ENCODE measurements at places on chromosomes 5 and 9.

DNA sequence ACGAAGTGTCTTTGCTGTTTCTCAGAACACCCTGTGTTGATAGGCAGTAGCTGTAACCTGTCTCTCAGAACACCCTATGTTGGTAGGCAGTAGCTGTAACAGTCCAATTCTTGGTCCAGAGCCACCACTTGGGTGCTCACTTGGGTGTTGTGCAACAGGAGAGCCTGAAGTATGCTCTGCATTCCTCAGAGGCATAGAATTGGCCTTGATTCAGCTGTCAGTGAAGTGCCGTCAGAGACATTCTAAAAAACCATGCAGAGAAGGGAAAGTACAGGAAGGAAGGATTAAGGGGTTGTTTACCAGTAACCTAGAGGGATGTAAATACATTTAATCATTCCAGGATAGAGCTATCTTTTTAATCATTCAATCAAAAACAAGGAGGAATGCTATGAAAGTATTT is 231.2 kb downstream of the ARRDC3 start:
- DNase-seq: peak; percentile 96

DNA sequence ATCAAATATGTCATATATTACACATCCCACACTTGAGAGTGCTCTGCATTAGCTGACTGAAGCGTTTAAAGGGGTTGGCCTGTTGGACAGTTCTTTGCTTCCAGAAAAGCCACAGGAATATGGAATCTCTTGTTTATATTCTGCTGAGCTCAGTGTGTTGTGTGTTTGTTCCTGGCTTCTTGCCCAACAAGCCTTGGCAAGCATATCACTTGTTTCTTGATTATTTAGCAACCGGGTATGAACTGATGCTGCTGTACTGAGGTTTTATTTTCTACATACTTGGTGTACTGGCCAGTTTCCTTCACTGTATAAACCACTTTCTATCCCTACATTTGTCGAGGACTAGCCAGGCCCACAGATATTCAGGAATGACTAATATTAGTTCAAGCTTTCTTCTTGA is 378.9 kb downstream of the KCTD16 start:
- DNase-seq: peak; percentile 91

- no peak for DNase-seq
Measured at GRCh38 chr5:115337882-115338281, 41.4 kb upstream of the CCDC112 start.

GRCh38 chr9:119818726-119819435 is 449.6 kb upstream of the BRINP1 start:
- no peak for DNase-seq

DNA sequence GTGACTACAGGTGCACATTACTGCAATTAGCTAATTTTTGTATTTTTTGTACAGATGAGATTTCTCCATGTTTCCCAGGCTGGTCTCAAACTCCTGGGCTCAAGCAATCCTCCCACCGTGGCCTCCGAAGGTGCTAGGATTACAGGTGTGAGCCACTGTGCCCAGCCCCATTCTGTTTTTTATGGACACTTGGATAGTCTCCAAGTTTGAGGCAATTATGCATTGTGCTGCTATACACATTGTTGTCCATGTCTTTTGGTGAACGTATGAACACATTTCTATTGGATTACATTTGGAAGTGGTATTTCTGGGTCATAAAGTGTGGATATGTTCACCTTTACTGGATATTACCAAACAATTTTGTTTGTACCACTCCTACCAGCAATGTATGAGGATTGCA is 22.4 kb upstream of the PLPP1 start:
- DNase-seq: no peak

DNA sequence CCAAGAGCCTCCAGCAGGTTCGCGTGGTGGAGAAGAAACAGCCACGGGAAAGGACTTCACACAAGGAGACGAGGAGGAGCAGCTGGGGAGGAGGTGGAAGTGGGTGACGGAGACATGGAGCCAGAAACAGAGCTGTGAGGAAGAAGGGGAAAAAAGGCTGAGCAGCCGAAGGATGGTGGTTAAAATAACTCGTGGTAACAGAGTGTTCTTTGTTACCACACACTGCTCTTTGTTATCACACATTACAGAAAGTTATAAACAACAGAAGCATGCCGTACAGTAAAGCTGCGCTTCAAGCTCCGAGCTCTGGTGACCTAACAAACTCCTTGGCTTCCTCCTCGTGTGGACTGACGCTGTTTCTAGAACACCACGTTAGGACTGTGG is 215.4 kb downstream of the GLIS3 start:
- DNase-seq: no peak

GRCh38 chr5:43191740-43192557 is at the start of gene NIM1K:
TSS of gene NIM1K (plus strand) at chr5:43192225. CDS start at chr5:43245776, 53,551 bp downstream.
- no peak for DNase-seq

DNA sequence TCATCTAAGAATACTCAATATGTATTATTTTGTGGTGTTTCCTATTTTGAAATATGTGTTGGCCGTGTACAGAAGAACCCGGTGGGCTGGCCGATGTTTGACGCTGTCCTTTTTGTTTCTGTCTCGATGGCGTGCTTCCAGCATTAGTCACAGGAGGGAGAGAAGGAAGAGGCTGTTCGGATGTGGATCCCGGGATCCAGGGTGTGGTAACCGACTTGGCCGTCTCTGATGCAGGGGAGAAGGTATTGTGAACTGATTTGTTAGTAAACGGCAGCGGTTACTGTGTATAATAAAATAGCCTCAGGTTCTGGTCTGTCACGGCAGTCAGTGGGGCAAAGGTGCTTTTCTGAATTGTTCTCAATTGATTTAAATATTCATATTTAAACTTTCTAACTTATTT is 275.0 kb downstream of the ARHGEF28 start:
- peak; percentile 97 for DNase-seq

- DNase-seq: no peak
Measured at GRCh38 chr9:98449871-98450270, 194.4 kb upstream of the TBC1D2 start.

DNA sequence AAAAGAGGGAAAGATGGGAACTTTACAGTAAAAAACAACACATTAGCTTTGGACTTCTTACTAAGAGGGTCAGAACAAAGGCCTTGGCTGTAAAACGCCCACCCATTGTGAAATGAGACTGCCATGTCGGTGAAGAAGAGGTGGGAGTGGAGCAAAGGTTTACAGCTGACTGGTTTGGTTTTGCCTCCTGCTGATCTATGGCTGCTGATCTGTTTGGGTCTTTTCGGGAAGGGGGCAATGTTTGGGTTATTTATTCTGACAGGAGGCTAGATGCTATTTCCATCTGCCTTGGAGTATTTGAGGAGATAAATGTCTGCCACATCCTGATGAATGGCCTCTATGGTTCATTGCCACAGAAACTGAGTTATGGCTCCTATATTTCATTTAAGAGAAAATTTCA is 408.7 kb downstream of the TLE4 start:
- no peak for DNase-seq

DNA sequence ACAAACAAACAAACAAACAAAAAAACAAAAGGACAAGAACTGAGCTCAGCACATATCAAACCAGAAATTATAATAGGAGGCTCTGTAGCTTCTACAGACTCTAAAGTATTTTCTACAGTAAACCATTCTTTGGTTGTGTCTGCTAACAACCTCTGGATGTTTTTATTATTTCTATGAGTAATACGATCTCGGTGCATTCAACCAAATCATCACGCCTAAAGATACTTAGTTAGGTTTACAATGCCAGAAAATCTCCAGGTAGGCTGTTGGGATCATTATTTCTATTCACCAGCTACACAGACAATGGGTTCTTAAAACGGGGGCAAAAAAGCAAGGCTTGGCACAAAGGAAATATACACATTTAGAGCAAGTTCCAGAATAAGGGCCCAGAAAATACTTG is 41.6 kb upstream of the ALDOB start:
- peak; percentile 21 for DNase-seq

GRCh38 chr5:55319491-55319890 is 11.7 kb downstream of the MTREX start:
- no peak for DNase-seq

DNA sequence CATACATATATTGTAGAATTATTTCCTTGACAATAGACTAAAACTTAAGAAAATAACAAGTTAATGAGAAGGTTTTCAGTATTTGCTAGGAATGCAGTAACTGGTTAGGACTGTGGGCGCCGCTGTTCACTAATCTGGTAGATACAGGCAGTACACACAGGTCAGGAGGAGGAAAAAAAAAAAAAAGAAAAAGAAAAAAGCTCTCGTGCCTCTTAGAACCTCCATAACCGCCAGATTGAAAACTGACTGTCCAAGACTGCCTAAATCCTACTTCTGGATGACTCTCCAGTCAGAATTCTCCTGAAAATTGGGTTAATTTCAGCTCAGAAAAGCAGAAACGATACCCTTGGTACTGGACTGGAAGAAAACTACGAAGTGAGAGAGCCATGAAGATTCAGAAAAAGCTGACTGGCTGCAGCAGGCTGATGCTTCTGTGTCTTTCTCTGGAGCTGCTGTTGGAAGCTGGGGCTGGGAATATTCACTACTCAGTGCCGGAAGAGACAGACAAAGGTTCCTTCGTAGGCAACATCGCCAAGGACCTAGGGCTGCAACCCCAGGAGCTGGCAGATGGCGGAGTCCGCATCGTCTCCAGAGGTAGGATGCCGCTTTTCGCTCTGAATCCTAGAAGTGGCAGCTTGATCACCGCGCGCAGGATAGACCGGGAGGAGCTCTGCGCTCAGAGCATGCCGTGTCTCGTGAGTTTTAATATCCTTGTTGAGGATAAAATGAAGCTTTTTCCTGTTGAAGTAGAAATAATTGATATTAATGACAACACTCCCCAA is at the start of gene PCDHGA1:
TSS of gene PCDHGA1 (plus strand) at position 216 of the 782 bp plus-strand sequence.
- DNase-seq: peak; percentile 60

DNA sequence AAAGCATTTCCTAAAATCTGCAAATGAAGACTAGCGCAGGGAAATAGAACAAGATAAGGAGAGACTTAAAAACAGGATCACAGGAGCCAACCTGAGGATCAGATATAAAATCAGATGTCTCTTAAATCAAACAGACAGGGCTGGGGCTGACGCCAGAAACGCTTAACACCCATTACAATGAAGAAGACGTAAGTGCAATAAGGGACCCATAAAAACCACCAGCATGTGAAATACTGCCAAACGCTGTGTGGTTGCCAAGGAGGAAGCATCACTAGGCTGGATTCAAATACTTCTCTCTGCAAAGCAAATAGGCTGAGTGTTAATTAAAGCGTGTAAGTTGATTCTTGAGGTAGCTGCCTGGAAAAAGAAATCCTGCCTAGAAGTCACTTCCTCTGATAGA is 74.4 kb upstream of the ATP10B start:
- DNase-seq: no peak

GRCh38 chr5:1004461-1005248 is 3.9 kb upstream of the NKD2 start:
- no peak for DNase-seq

DNA sequence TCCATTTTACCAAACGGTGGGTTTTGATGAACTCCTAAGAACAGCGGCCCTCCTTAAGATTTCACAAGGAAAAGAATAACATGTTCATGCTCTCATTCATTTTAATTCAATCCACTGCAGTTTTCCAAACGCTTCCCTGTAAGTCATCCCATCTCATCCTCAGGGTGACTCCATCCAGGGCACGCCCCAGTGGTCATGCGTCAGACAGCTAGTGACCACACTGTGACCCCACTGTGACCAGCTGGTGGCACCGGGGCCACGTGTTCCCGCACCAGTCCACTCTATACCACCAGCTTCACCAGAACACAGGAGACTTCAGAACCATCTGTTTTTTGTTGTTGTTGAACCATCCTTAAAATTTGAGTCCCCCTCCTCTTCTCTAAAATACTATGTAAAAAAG is 14.3 kb downstream of the ATPSCKMT start:
- no peak for DNase-seq

DNA sequence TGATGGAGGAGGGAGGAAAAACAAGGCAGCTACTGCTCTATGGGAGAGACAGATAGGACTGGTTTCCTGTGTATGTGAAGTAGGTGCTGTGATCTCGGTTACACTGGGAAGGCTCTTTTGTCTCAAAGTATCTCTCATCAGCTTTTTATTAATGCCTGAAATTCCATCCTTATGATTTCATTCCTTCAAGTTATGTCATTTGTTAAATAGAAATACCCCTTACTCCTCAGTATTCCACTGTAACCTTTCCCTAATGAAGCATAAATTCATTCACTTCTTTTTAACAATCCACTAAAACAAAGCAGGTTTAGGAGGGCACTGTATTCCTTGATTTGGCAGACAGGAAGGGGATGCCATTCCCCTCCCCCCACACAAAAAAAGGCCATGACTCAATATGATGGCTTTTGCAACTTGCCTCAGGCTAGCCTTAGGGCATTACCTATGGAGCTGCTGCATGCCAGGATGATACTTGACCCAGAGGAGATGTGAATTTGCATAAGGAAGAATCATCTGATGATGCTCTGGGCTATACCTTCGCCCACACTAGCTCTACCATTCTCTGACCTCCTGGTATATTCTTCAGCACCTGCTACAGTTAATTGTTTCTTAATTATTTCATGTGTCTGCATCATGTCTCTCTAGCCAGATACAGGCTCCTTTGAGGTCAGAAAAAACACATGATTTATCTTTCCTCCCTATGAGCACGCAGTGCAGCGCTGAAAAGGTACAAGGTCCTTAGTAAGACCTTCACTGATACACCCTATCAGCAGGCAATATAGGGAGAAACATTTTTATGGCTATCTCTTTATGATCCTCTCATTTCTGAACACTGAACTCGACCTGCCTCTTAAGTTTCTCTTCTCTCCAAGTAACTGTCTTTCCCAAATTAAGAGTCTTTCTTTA is 26.3 kb downstream of the NR3C1 start:
- DNase-seq: peak; percentile 72

GRCh38 chr9:89449261-89449671 is 48.6 kb downstream of the SEMA4D start:
- DNase-seq: no peak

DNA sequence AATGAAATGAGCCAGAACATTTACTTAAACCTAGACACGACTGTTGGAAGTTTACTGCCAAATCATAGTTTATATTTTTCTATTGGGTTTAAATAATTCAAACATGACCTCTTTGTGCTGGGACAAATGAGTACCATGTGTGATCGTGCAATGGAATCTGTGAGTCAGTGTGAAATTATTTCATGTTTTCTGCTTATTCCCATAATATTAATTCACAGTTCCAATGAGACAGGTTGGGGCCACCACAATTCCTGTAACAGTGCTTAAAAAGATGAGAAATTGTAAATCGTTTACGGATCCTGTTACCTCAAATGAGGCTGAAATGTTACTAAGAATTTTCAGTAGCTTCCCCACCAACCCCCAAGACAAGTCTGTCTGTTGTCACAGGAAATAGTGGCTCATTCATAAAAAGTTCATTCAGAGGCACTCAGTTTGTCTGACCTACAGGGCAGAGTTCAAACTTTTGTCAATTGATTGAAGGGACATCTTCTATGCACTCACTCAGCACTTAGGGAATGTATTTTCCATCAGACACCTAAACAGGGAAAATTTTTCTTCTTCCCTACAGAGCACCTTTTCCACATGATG is 563.9 kb upstream of the ADAMTS16 start:
- peak; percentile 28 for DNase-seq

- peak; percentile 80 for DNase-seq
Measured at GRCh38 chr9:27151693-27152404, 42.8 kb downstream of the TEK start.

- no peak for DNase-seq
Measured at GRCh38 chr5:146671561-146672295, 155.7 kb upstream of the GPR151 start.

- DNase-seq: peak; percentile 76
Measured at GRCh38 chr5:6399980-6400910, 21.9 kb upstream of the MED10 start.

GRCh38 chr9:134723037-134723436 is 81.4 kb downstream of the COL5A1 start:
- no peak for DNase-seq

Data from MCF 10A (cell line).